ENCODE measurements at places on chromosomes 1 and 21. TPM values are rescaled to one million over a fixed set of nuclear protein-coding genes. Genes with fewer than 3 reads are reported as not detected.

Gene GJA4
- total RNA-seq: 0.15 TPM

Gene RGS7
- total RNA-seq: 1.9 TPM

Gene ETV3L
- total RNA-seq: not detected

Gene PDZK1
- 1.3 TPM for total RNA-seq

Gene C4BPB
- total RNA-seq: not detected

Gene OR2L8
- total RNA-seq: not detected

Gene ZNF670
- 1.8 TPM for total RNA-seq

Gene UBL4B
- total RNA-seq: not detected

Gene SLC9C2
- total RNA-seq: not detected

Gene PGLYRP4
- not detected for total RNA-seq

Gene ABCA4
- total RNA-seq: not detected

Gene SELL
- total RNA-seq: 0.15 TPM

Gene OR2L3
- total RNA-seq: not detected

Gene SAMSN1
- 0.15 TPM for total RNA-seq

Gene GPR37L1
- not detected for total RNA-seq

Gene HEATR1
- 37.2 TPM for total RNA-seq

Gene CGN
- not detected for total RNA-seq

Gene PARP1
- 104 TPM for total RNA-seq

Gene TEX38
- total RNA-seq: 0.29 TPM

Gene ERICH3
- total RNA-seq: not detected

Gene DCAF6
- 83.2 TPM for total RNA-seq

Gene DPYD
- total RNA-seq: 116 TPM

Gene ATF3
- 5.8 TPM for total RNA-seq

Gene PRAMEF5
- not detected for total RNA-seq

Gene NPL
- total RNA-seq: 2.8 TPM

Gene CELA3B
- not detected for total RNA-seq

Gene FAM167B
- 0.66 TPM for total RNA-seq

Gene ABCD3
- 43.3 TPM for total RNA-seq

Gene IGFN1
- total RNA-seq: under 0.01 TPM

Gene ILDR2
- under 0.01 TPM for total RNA-seq

Gene C2CD2
- 16.3 TPM for total RNA-seq

Gene ACTA1
- total RNA-seq: not detected

Gene SPRR2E
- total RNA-seq: not detected

Gene COL11A1
- total RNA-seq: 2.5 TPM

Gene HSD3B2
- not detected for total RNA-seq

Gene SLC5A9
- not detected for total RNA-seq

Gene MORN1
- 10.3 TPM for total RNA-seq

Gene MEX3A
- total RNA-seq: 2.0 TPM

Gene LCE1C
- total RNA-seq: not detected

Gene EPHB2
- total RNA-seq: 47.3 TPM

Gene CSMD2
- total RNA-seq: 5.0 TPM

Gene RBM11
- not detected for total RNA-seq

Gene ITGB2
- total RNA-seq: not detected

Gene S100A6
- total RNA-seq: 1,851 TPM

Gene MYBPH
- 2.2 TPM for total RNA-seq

Gene GFI1
- total RNA-seq: 0.15 TPM

Gene UQCRHL
- total RNA-seq: 1.2 TPM

Gene CD101
- total RNA-seq: 0.66 TPM

Gene HNRNPR
- total RNA-seq: 43.7 TPM

Gene CLEC20A
- not detected for total RNA-seq

Gene CD1B
- total RNA-seq: not detected

Gene KANK4
- not detected for total RNA-seq

Gene LAD1
- total RNA-seq: not detected

Gene KCNE1
- 0.29 TPM for total RNA-seq

Gene ESRRG
- 0.29 TPM for total RNA-seq

Measured in smooth muscle cell of trachea (primary cell).